ENCODE measurements at places on chromosomes 6 and 20.
A peak's percentile ranks its signal among the peaks of the same experiment; 100 is the strongest.

DNA sequence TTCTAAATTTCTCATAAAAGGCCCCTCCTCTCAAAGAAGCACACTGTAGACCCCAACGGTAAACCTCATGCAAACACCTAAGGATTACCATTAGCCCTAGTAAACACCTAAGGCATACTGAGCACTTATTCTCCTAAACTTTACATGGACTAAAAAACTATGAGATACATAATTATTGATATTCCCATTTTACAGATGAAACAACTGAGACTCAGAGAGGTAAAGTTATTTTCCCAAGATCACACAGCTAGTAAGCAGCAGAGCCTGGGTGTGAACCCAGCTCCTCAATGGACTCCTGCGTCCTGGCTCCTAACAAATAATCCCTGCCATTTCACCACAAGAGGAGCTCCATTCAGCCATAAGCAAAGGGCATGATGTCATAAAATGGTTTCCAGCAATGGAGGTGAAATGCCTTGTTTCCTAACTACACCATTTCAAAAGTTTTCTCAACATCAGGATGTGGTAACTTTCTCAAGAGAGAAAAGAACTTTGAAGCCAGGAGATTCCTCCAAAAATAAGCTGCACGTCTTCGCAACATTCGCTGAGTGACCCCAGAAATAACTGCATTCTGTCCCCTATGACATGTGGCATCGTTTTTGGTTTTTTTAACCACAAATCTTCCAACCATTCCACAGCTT, 4.1 kb downstream of the ATP9A start:
- no peaks in the 10 kb centered on the region for H3K27me3 ChIP-seq
- H3K36me3 ChIP-seq = no peaks in the 10 kb centered on the region
- no peak for DNase-seq
- H3K27ac ChIP-seq = no peak overlapping the region

- H3K36me3 ChIP-seq = no peaks in the 10 kb centered on the region
- H3K4me1 ChIP-seq = no peaks in the 10 kb centered on the region
- no peak overlapping the region for H3K27ac ChIP-seq
- H3K4me3 ChIP-seq = no peak overlapping the region
These were observed 56.9 kb upstream of the FOXP4 start for GRCh38 chr6:41489120-41489851.

DNA sequence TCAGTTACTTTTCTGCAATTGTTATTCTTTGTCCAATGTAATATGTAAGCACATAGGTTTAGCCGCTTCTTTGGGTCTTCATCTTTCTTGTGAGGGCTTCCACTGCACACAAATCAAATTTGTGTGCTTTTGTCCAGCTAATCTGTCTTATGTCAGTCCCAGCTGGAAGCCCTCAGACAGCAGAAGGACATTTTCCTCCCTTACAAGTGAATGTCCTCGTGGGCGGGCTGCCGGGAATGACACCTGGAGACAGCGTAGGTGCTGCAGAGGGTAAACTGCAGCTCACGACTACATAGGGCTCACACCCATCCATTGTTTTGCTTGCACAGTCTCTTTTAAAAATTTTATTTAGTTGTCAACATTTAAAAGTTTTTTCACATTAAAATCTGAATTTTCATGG, 24.6 kb upstream of the PPP1R14C start:
- no peaks in the 10 kb centered on the region for H3K36me3 ChIP-seq
- H3K4me1 ChIP-seq = no peaks in the 10 kb centered on the region
- no peak overlapping the region for H3K4me3 ChIP-seq
- H3K27me3 ChIP-seq = no peaks in the 10 kb centered on the region
- no peak for DNase-seq

GRCh38 chr20:1652960-1653359, 4.6 kb downstream of the SIRPG start:
- no peak overlapping the region for H3K4me3 ChIP-seq
- DNase-seq = no peak
- no peaks in the 10 kb centered on the region for H3K36me3 ChIP-seq
- no peak overlapping the region for H3K27ac ChIP-seq

GRCh38 chr6:149806127-149806526, 56.6 kb downstream of the PCMT1 start:
- no peaks in the 10 kb centered on the region for H3K4me1 ChIP-seq
- peaks cover 12% of the 10 kb centered on the region for H3K36me3 ChIP-seq
- no peak for DNase-seq
- no peak overlapping the region for H3K4me3 ChIP-seq

- peaks cover 16% of the 10 kb centered on the region for H3K27me3 ChIP-seq
- no peak overlapping the region for H3K4me3 ChIP-seq
- no peak overlapping the region for H3K27ac ChIP-seq
- DNase-seq = no peak
- H3K4me1 ChIP-seq = peaks cover 5% of the 10 kb centered on the region
These were observed 8.8 kb upstream of the CDH22 start for GRCh38 chr20:46316984-46317684.

- H3K36me3 ChIP-seq = no peaks in the 10 kb centered on the region
- no peaks in the 10 kb centered on the region for H3K4me1 ChIP-seq
- H3K4me3 ChIP-seq = no peak overlapping the region
- DNase-seq = no peak
- no peaks in the 10 kb centered on the region for H3K27me3 ChIP-seq
These were observed 22.8 kb upstream of the CST1 start for GRCh38 chr20:23773579-23773978.

GRCh38 chr20:62063315-62063980, 2.2 kb downstream of the TAF4 start:
- H3K27ac ChIP-seq = no peak overlapping the region
- no peaks in the 10 kb centered on the region for H3K27me3 ChIP-seq
- no peak for DNase-seq
- no peaks in the 10 kb centered on the region for H3K36me3 ChIP-seq
- H3K4me1 ChIP-seq = peaks cover 21% of the 10 kb centered on the region

GRCh38 chr6:170179616-170180324, 111.1 kb downstream of the DLL1 start:
- H3K36me3 ChIP-seq = no peaks in the 10 kb centered on the region
- H3K4me3 ChIP-seq = no peak overlapping the region
- no peak for DNase-seq
- no peaks in the 10 kb centered on the region for H3K4me1 ChIP-seq
- H3K27ac ChIP-seq = no peak overlapping the region

GRCh38 chr20:33685328-33686099, 671 bp downstream of the E2F1 start:
- H3K27ac ChIP-seq = no peak overlapping the region
- DNase-seq = no peak
- peaks cover 25% of the 10 kb centered on the region for H3K4me1 ChIP-seq
- peak overlapping the region; percentile 60 for H3K4me3 ChIP-seq

DNA sequence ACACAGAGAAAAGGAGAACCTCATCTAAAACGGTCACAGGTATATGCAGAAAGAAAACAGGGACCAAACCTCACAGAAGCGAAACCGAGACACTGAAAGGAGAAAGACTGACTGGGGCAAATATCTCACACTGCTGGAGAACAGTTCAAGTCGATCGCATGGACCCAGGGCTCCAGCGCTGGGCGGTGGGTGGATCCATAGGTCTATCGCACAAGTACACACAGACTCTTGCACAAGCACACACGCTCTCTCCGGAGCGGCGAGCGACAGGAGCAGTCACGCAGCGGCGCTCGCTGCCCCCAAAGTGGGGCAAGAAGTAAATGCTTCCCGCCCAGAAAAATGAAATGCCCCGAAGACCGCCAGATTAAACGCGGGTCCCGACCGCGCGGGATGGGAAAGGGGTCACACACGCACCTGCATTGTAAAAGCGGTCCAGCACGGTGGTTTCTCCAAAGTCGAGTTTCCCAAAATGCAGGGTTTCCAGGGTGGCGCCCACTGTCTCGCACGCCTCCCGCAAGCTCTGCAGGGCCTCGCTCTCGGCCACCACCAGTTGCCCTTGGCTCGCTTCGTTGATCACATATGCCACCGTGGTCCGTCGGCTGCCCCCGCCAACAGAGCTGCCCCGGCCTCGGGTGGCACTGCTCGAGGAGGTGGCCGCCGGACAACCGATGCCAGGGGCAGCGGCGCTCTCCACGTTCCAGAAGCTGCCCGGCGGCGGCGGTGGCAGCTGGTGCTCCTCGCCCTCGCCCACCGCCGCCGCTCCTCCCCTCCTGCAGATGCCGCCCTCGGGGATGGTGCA, 782 bp downstream of the MAP3K5 start:
- DNase-seq = peak; percentile 40
- H3K27ac ChIP-seq = peak overlapping the region; percentile 97
- H3K36me3 ChIP-seq = no peaks in the 10 kb centered on the region
- peak overlapping the region; percentile 87 for H3K4me3 ChIP-seq

DNA sequence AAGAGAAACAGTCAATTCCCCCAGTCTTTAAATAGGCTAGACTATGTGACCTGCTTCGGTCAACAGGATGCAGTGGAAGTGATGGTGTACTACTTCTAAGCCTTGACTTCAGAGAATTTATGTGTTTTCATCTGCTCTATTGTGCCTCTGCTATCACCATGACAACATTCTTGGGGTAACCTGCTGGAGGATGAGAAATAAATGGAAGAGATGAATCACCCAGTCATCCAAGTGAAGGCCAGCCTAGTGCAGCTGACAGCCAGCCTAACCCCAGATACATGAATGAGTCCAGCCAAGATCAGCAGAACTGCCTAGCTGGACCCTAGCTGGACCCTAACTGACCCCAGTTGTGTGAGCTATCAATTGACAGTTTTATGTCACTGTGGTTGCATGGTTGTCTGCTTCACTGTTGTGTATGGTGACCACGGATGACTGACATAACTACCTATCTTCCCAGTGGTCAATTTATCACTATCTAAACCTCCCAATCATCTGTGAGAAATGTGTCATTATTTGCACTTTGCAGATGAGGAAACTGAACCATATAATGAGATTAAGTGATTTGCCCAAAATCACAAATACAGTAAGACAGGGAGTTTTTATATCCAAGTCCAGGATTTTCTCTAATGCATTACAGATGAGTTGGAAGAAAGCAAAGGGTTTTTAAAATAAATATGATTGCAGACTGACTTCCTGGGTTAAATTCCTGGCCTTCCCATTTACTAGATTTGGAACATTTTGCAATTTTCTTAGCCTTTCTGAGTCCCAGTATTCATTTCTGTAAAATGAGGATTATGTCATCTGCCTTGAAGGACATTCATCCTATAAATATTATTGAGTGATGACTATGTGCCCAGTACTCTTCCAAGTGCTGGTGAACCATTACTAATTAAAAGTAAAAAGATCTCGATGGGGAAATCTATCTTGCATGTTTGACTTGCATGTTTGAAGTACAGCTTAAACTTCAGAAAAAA, 136.4 kb upstream of the PLCB4 start:
- H3K36me3 ChIP-seq = no peaks in the 10 kb centered on the region
- no peak for DNase-seq
- no peak overlapping the region for H3K4me3 ChIP-seq
- H3K4me1 ChIP-seq = no peaks in the 10 kb centered on the region
- H3K27me3 ChIP-seq = no peaks in the 10 kb centered on the region

GRCh38 chr6:85945459-85946185, 302.9 kb upstream of the SYNCRIP start:
- no peak overlapping the region for H3K4me3 ChIP-seq
- no peaks in the 10 kb centered on the region for H3K36me3 ChIP-seq
- H3K4me1 ChIP-seq = no peaks in the 10 kb centered on the region
- no peak for DNase-seq

DNA sequence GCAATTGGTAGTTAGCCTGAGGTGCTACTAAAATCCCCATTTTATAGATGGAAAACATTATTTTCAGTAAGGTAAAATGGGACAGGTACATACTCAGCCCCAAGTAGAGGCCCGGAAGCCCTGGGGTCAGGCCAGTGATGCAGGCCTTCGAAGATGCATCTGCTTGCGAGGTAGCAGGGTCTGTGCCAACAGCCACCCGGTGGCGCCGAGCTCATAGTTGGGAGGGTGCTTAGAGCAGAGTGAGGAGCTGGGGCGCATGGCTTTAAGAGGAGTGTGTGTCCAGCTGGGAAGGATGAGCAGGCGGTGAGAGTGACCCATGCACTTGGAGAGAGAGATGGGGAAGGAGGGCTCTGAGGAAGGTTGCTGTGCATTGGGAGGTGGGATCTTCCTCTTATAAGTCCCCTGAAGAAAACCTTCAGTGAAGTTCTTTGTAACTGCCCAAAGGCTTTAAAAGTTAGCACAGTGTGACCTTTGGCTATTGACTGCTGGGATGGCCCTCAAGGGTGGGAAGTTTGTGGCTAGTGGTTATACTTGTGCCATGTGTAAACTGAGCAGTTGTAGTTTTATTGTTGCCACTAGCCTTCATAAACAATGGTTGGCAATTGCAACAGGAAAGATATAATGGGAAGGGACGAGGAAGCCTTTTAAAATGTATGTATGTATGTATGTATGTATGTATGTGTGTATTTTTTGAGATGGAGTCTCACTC, 71.1 kb downstream of the TOX2 start:
- H3K4me1 ChIP-seq = no peaks in the 10 kb centered on the region
- no peaks in the 10 kb centered on the region for H3K36me3 ChIP-seq
- H3K4me3 ChIP-seq = no peak overlapping the region
- no peaks in the 10 kb centered on the region for H3K27me3 ChIP-seq

DNA sequence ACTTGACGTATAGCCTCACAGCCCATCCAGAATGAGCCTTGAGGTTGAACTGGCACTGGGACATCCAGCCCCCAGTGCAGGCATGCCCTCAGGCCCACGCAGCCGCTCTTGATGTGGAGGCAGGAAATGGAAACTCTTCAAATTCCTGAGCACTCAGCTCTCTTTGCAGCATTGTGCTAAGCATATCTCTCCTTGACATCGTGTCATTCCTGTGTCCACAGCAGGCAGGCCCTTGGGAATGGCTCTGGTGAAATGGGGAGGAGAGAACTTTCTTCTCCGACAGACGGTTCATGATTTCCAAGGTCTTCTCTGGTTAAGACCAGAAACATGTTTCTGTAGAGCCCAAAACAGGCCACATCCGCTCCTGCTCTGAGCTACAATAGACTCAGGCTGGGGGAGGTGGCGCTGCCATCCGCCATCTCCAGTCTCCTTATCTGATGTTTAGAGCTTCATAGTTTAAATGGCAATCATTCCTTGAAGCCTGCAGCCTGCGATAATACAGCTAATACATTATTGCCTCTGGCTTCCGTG, 248.8 kb downstream of the CDH4 start:
- DNase-seq = no peak
- H3K4me1 ChIP-seq = no peaks in the 10 kb centered on the region
- no peaks in the 10 kb centered on the region for H3K27me3 ChIP-seq
- no peak overlapping the region for H3K27ac ChIP-seq
- no peaks in the 10 kb centered on the region for H3K36me3 ChIP-seq
- H3K4me3 ChIP-seq = no peak overlapping the region

- no peaks in the 10 kb centered on the region for H3K4me1 ChIP-seq
- no peak overlapping the region for H3K4me3 ChIP-seq
- no peak overlapping the region for H3K27ac ChIP-seq
- DNase-seq = no peak
- no peaks in the 10 kb centered on the region for H3K36me3 ChIP-seq
These were observed 43.1 kb upstream of the SNX9 start for GRCh38 chr6:157779705-157780604.
